ENCODE measurements at places on chromosomes 1 and 21.

- DNase-seq = no peak
Observed at GRCh38 chr1:109624201-109625010, 4.8 kb downstream of the AMPD2 start.

DNA sequence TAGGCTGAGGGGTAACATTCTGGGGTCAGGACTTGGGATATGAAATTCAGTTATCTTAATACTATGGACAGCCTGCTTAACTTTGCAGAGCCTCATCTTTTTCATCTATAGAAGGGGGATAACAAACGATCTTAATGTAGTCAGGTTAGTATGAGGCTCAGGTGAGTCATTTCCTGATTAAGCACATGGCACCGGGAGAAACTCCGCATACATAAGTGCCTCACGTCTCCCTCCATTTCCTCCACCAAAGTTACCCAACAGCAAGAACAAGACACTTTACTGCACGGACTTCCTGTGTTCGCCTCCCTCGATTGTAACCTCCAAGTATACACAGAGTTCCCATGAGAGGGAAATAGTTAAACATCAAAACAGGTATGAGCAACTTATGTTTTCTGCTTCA, 112.7 kb upstream of the COA6 start:
- no peak for DNase-seq

DNA sequence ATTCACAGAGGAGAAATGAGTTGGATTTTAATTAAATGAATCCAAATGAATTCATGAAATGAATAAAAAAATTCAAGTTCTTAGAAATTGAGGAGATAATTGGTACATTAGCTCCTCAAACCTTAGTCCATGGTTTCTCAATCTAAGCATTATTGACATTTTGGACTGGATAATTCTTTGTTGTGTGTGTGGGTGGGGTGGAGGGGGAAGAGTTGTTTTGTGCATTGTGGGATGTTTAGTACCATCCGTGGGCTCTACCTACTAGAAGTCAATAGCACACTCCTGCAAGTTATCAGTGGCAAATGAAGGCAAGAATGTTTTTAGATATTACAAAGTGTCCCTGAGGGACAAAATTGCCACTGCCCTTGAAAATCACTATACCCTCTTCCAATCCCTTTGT, 431.9 kb downstream of the PLPP3 start:
- no peak for DNase-seq

DNA sequence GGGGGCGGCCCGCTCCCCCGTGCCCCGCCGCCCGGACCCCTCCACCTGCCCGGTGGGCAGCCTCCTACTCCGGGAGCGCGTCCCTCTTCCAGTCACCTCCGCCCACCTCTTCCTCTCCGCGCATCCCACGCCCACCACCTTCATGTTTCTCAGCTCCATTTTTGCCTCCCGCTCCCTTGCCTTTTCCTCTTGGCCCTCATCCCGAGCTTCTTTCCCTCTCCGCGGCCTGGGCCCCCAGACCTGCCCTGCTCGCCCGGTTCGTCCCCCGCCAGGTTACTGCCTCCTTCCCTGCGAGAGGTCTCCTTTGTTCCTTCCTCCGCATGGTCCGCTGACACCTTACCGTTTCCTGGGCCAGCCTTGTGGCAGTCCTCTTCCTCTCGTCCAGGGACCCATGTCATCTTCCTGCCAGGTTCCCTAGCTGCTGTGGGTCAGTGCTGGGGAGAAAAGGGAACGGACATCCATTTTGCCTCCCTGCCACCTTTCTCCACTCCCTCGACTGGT, 563 bp downstream of the QSOX1 start:
- no peak for DNase-seq

DNA sequence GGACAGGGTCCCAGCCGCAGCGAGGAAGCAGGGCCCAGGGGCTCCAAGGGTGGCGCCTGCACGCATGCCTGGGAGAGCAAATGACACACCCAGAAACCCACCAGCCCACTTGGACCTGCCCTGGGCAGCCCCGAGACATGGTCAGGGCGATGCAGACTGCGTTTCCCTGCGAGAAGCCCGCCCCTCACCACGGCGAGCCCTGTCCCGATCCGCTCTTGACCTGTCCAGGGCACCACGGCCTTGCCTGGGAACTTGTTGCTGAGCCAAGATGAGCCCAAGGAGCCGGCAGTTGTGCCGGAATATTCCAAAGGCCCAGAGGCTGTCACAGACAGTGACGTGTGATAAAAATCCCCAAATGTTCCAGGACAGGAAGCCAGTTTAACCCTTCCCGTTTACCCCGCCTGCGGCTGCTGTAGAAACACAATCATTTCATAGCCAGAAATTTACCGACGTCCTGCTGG, 78.1 kb downstream of the SIK1 start:
- no peak for DNase-seq

GRCh38 chr21:33411949-33412430, 8.8 kb downstream of the IFNGR2 start:
- DNase-seq = no peak

DNA sequence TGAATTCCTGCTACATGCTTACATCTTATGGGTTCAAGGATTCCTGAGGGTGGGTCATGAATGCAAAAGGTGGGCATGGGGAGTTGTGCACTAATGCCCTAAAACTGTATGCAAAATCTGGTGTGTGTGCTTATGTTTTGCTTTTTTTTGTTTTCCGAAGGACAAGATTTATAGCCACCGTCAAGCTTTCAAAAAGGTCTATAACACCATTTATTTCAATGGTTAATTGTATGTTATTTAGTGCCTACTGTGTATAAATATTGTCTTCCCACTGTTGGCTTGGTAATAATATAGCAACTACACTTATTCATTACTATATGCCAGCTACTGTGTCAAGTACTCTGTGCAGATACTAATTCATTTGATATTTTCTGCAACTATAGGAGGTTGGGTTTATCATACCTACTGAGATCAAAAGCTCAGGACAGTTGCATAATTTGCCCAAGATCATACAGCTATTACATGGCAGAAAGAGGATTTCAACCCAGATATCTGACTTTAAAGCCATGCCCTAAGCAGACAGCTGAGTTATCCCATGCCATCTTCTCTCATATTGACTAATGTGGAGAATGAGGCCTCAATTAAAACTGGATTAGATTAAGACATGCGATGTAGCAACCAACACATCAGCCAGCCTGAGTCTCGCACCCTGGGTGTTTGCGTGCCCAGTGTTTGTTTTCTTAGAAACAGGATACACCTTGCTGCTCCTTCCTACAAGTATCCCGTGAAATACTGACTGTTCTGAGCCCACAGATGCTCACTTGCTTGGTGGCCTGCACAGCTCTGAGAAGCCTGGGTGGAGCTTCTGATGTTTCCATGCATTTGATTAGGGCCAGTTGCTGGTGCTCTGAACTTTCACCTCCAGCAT, 34.6 kb downstream of the GADD45A start:
- no peak for DNase-seq

DNA sequence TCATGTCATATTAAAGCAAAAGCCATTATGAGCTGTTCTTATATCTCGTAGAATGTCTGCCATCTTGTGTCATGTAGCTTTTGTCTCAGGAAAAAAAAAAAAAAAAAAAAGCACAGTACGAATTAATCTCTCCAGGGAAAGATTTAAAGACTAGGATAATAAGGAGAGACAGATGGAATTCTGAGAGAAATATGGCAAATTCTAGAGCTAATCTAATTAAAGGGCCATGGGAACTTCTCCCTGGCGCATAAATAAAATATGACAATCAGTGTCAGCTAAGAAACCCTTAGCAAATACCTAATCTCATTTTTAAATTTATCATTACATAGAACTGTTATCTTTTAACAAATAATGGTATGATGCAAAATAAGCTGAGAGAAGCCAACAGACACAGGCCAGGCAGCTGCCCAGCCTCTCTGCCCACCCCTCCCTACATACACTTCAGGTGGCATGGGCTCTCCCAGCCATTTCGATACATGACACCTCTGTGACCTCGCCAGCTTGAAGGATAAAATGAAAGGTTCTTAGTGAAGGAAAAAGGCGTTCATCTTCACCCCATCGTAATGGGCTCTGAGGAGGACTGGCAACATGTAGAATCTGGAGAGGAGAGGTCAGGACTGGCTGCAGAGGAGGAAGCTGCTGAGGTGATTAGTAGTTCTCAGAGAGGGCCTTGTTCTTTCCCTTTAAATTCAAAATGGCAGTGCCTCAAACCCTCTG, 39.8 kb downstream of the DISC1 start:
- no peak for DNase-seq

DNA sequence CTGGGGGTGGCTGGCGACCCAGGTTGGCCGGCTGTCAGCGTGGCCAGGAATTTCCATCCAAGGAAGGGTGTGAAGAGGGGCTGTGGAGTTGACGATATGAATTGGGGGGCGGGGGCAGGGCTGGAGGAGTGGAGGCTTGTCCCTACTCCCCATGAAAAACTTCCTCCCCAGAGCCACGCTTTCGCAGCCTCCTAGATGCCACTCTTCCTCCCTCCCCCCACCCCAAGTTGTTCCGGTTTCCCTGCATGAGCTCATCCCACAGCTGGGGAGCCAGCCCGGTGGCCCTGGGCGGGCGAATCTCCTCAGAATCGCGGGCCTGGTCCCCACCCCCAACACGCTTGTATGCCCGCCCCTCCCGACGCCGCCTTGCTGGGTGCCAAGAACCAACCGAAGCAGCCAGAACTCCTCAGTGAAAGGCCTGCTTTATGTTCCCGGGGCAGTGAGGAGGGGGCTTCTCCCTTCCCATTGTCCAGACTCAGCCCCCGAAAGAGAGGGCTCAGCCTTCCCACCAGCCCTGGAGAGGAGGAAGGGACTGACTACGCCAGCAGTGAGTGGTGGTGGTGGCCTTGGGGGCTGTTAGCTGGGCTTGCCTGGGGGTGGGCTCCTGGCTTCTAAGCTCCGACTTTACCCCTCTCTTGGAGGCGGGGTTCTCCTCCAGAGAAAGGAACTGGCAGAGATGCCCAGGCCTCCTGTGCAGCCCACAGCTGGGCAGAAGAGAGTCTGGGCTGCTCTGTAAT, 1.8 kb upstream of the CSMD2 start:
- peak; percentile 90 for DNase-seq

GRCh38 chr1:173195596-173196088, 11.5 kb downstream of the TNFSF4 start:
- no peak for DNase-seq

DNA sequence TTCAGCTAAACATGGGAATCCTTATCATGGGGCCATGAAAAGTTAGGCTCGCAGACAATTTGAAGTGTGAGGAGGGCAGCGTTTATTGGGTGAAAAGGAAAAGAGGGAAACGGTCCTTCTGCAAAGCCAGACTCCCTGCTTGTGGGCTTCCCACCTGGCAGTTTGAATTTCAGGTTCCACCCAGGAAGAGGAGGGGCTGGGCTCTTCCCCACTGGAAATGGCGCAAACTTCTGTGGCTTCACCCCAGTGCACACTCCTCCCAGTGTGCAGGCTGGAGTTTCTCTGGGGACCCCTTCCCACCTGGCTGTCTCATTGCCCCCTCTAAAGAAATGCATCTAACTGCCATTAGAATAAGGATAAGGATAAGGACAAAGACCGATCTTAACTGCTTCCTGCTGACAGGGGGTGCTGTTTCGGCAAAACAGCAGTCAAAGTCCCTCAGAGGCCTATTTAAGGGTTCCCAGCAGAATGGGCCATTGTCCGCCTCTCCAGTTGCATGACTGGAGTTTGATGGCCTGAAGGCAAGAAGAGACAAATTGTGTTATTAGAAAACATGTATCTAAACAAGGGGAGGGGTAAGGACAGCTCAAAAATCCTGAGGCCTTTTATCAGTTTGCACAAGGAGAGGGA, 20.4 kb downstream of the AIM2 start:
- DNase-seq = no peak

DNA sequence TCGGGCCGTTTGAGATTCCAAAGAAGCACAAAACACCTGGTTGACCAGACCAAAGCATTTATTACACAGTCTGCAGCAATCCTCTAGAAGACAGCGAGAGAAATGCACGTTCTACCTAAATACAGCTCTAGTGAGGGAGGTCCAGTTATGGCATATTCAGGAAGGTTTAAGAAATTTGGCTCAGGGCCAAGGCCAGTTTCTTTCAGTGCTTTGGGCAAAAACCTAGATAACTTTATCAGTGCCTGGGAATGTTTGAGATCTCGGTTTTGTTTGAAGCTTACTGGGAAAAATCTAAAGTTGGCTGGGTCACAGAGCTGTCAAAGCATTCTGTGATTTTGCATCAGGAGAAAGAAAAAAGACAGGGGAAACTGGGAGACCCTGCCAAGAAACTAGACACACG, 514.0 kb upstream of the TMPRSS15 start:
- no peak for DNase-seq

- DNase-seq = no peak
Observed at GRCh38 chr1:188735567-188735966, 1742.1 kb downstream of the BRINP3 start.

DNA sequence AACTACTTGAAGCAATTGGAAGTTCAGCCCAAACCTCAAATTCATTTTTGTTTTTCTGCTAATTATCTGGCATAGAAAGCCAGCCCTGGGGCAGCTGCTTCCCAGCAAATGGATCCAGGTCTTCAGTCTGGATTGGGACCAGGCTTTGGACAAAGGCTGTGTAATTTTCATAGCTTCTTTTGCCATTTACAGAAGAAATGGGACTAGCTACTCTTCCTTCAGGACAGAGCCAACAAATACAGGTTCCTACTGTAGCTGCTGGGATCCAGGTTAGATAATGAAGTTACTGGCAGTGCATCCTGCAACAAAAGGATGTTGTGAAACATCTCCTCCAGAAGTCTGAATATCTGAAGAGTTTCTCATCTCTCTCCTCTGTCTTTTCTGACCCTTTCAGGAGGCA, 171.5 kb upstream of the CAMK1G start:
- DNase-seq = no peak

- DNase-seq = no peak
Observed at GRCh38 chr1:226293553-226293920, 15.4 kb downstream of the LIN9 start.

DNA sequence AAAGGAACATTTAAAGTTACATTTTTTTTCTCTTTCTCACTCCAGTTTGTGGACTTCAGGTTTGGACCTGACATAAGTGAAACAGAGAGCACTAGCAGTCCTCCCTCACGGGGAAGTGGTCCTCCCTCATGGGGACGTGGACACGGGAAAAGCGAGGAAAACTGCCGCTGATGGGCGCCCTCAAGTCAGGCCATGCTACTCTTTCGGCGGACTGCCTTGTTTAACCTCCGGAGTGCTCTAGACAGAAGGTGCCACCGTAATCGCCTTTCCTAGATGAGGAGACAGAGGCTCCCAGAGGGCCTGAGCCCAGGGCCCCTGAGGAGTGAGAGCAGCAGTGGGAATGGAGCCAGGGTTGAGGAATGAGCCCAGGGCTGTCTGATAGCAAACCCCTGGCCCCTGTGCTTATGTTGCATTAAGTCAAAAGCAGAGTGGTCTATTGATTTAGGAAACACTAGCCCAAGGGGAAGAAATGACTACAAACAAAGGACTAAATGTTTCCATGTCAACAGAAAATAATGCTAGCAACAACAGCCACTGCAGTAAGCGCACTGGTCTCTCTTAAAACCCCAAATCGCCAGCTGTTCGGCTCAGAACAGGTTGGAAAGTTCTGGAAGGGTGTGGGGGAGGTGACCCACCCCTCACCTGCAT, 84.1 kb downstream of the DMRTB1 start:
- no peak for DNase-seq

DNA sequence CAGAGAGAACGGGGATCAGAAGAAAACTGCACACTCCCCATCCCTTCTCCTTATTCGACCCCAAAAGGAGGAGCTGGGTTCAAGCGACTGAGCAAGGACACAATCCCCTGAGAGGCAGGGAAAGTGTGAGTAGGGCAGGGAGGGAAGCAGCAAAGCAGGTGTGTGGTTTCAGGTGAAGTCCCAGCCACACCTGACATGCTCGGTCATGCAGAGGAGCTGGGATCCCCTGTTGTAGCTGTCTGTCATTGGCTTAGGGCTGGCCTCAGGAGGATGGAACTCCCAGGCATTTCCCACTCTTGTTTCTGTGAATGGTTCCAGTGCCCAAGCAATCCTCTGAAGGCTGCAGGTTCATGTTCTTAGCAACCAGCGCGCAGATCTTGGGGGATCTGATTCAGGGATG, 150.7 kb downstream of the DSCAM start:
- no peak for DNase-seq

GRCh38 chr1:172946814-172947507, 103.8 kb downstream of the TNFSF18 start:
- DNase-seq = no peak

All from dorsolateral prefrontal cortex (tissue), 122 donors.